ENCODE measurements at places on chromosomes 12 and 14.

DNA sequence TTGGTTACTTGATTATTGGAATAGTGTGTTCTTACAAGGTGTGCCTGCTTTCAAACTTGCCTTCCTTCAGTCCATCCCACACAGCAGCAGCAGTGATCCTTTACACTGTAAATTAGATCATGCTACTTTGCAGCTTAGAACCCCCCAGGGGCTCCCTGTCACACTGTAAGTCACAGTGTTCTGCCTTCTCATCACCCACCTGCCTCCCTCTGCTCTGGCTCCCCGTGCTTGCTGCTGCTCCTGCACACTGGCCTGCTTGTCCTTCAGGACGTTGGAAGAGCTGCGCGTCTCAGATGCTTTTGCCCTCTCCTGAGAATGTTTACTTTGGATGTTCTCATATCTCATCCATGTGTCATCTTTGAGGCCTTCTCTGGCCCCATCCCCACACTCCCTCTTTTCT, 27.3 kb downstream of the ZC3H14 start:
- DNase-seq = no peak

- no peak for DNase-seq
Observed at GRCh38 chr12:67070307-67070600, 198.9 kb upstream of the CAND1 start.

DNA sequence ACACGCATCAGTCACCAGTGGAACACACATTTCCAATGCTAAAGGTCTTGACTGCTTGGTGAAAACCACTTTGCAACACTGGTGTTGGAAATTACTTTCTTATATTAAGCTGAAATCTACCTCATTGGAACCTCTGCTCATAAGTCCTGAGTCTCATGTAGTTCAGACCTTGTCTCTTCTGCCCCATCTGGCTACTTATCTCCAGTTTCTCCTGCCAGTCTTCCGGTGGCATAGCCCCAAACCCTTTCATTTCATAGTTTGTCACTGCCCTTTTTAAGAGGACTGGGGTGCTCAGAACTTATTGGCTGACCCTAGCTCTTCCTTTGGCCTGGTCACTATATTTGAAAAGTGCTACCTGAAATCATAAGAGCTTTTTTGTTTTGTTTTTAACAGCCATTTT, 43.7 kb downstream of the HELB start:
- no peak for DNase-seq

DNA sequence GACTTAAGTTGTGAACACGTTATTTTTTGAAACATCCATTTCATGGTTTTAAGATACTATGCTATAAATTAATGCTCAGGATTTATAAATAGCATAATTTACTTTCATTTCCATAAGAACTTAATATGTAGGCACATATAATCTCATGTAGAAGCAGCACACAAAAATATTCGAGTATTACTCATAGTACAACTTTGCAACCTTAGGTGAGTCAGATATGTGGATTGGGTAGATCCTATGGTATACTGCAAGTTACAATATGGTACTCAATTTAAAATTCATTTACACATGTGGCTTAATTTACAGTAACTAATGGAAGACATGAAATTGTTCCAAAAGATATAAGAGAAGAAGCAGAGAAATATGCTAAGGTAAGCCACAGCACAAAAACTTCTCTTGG, 26.0 kb downstream of the PSMA3 start:
- no peak for DNase-seq

DNA sequence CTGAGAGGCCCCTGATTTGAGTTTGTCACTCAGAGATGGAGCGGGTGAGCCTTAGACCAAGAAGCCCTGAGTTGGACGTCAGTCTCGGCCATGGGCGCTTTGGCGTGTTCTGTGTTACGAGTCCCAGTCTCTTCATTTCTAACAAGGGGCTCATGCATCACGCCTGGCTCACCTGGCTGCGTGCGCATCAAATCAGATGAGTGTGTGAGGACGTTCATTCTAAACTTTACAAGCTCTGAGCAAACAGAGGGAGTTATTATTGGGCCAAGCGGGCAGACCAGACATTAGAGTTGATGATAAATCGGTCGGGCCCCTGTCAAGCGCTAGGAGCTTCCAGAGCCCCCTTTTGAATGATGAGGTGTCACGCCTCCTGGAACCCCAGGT, 117.2 kb downstream of the CALM1 start:
- peak; percentile 35 for DNase-seq

GRCh38 chr12:127041985-127042625, 1224.9 kb upstream of the TMEM132C start:
- DNase-seq = no peak

Measured in urinary bladder (tissue), 4 donors.